ENCODE measurements at places on chromosomes 2 and 18.

- DNase-seq: no peak
These were observed 17.4 kb upstream of the B4GALT6 start for GRCh38 chr18:31701744-31702143.

DNA sequence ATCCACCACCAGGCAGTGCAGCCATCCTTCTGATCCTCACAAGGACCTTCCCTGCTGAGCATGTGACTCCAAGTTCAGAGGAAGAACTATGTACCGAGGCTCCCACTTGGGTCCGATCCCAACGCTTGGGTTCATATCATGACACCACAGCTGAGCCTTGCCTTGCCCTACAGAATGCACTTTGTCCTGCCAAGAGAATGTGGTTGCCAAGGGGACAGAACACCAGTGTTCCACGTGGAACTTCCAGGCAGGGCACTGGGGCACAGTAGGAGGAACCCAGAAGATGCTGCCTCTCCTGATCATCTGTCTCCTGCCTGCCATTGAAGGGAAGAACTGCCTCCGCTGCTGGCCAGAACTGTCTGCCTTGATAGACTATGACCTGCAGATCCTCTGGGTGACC, at the start of gene TEX51:
Gene TEX51, plus strand, starts transcription at position 255 of the 400 bp plus-strand sequence. Its CDS starts 29 bp downstream, at position 284.
- DNase-seq: no peak

DNA sequence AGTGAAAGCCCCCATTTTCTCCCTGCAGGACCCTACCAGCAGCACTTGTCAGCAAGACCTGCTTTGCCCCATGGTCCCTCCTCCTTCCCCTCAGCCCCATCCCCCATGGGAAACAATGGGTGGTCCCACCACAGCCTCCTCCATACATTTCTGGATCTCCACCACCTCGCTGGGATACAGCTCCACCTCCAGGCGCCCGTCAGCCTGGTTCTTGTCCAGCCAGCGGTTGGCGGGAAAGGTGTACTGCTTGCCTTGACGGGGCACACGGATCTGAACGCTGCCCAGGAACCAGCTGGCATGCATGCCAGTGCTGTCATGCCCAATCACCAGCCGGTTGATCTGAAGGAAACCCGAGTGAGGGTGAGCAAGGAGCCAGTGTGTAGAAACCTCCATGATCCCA, 90.9 kb downstream of the LOXHD1 start:
- no peak for DNase-seq

- no peak for DNase-seq
These were observed 33.9 kb downstream of the MBP start for GRCh38 chr18:77098538-77099174.

All from CD4-positive, alpha-beta T cell treated with Interleukin-17A for 4 hours (primary cell).